IMR-90 (cell line): ENCODE measurements at places on chromosomes 5 and 9. TPM values are rescaled to one million over a fixed set of nuclear protein-coding genes. Genes with fewer than 3 reads are reported as not detected.

The CDH18 gene
- 0.83 and 1.1 TPM in 2 replicates for total RNA-seq

The TRPM6 gene
- under 0.01 TPM in 2 replicates for total RNA-seq

The PCDHGA7 gene
- total RNA-seq = 3.3 and 3.4 TPM in 2 replicates

The SLC34A1 gene
- not detected in 2 replicates for total RNA-seq

The SPATA31D1 gene
- total RNA-seq = not detected in 2 replicates

The PCDHAC1 gene
- total RNA-seq = under 0.01 TPM in 1 of 2 replicates, not detected in the other

DNA sequence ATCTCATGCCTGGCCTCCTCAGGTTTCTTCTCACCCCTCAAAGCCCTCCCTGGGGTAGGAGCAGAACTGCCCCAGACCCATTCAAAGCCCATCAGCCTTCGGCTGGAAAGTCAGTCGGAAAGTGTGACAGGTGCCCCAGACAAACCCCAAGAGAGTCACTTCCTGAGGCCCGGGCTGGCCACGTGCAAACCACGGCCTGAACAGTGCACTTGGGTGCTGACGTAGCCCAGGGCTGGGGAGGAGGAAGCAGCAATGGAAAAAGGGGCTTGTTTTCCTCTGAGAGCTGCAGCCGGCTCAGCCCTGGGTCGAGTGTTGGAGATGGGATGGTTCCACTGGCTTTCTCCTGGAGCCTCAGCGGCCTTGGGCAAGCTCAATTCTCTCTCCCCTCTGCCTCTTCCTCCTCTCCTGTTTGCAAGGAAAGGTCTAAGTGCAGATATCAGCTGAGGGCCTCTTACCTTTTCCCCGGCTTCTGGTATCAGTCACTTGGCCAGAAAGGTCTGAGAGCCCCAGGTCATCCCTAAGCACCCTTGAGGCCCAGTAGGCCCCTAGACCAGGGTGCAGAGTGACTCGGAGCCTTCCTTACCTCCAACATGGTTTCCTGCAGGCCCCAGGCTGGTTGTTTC, 5.9 kb upstream of the EGR1 start:
- no peak overlapping the region for H3K27ac ChIP-seq
- H3K4me1 ChIP-seq = peaks cover 2% of the 10 kb centered on the region; the same call in 1 of the 2 replicates
- DNase-seq = no peak

- DNase-seq = no peak
- peaks cover 6% of the 10 kb centered on the region for H3K36me3 ChIP-seq
- no peak overlapping the region for H3K4me3 ChIP-seq
- no peak overlapping the region for H3K27ac ChIP-seq
- H3K27me3 ChIP-seq = no peaks in the 10 kb centered on the region
Measured at GRCh38 chr5:132310141-132310834, 16.1 kb downstream of the SLC22A4 start.

GRCh38 chr9:117494401-117495090, 79.7 kb upstream of the ASTN2 start:
- no peak overlapping the region for H3K4me3 ChIP-seq
- no peaks in the 10 kb centered on the region for H3K4me1 ChIP-seq
- DNase-seq = no peak
- no peak overlapping the region for H3K27ac ChIP-seq
- H3K36me3 ChIP-seq = no peaks in the 10 kb centered on the region

GRCh38 chr9:130042406-130042884, 544 bp downstream of the FNBP1 start:
- peak overlapping the region; percentile 55 for H3K4me3 ChIP-seq
- no peaks in the 10 kb centered on the region for H3K36me3 ChIP-seq
- no peaks in the 10 kb centered on the region for H3K27me3 ChIP-seq
- peak overlapping the region; percentile 75 for H3K27ac ChIP-seq

DNA sequence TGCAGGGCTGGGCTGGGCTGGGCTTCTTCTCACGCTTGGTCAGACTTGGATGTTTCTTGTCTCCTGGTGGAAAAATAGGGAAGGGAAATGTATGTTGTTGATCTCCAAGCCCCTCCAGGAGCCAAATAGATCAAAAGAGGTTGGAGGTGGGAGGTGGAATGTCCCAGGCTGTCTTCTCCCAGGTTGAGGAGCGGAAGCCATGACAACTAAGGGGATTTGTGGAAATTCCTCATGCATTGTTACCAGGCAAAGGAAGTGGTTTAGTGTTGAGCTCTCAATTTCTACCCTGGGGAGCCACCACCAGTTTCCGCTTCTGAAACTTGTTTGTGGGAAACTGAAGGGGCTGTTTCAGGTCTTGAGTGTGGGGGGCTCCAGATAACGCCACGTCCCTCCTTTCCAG, 79.0 kb downstream of the SPRY4 start:
- H3K4me3 ChIP-seq = no peak overlapping the region
- peaks cover 8% of the 10 kb centered on the region for H3K4me1 ChIP-seq
- H3K27ac ChIP-seq = no peak overlapping the region; the same call in 1 of the 2 replicates
- no peaks in the 10 kb centered on the region for H3K27me3 ChIP-seq
- no peaks in the 10 kb centered on the region for H3K36me3 ChIP-seq

GRCh38 chr9:84357275-84357674, 16.7 kb upstream of the SLC28A3 start:
- H3K4me1 ChIP-seq = no peaks in the 10 kb centered on the region
- DNase-seq = no peak
- no peak overlapping the region for H3K27ac ChIP-seq
- H3K36me3 ChIP-seq = no peaks in the 10 kb centered on the region
- no peaks in the 10 kb centered on the region for H3K27me3 ChIP-seq
- H3K4me3 ChIP-seq = no peak overlapping the region

DNA sequence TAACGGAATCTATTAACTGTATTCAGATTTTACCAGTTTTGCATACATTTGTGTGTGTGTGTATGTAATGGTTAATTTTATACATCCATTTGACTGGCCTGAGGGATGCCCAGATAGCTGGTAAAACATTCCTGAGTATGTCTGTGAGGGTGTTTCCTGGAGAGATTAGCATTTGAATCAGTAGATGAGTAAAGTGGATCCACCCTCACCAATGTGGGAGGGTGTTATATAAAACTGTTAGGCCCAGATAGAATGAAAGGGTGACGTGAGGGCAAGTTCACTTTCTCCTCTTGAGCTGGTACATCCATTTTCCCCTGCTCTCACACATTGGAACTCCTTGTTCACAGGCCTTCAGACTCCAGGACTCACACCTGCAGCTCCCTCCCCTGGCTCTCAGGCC, 88.7 kb downstream of the EMB start:
- no peaks in the 10 kb centered on the region for H3K4me1 ChIP-seq
- H3K4me3 ChIP-seq = no peak overlapping the region
- no peak overlapping the region for H3K27ac ChIP-seq
- DNase-seq = no peak
- H3K36me3 ChIP-seq = no peaks in the 10 kb centered on the region
- H3K27me3 ChIP-seq = no peaks in the 10 kb centered on the region

GRCh38 chr5:136427426-136427825, 62.1 kb upstream of the TRPC7 start:
- no peak overlapping the region for H3K4me3 ChIP-seq
- no peak overlapping the region for H3K27ac ChIP-seq
- no peaks in the 10 kb centered on the region for H3K36me3 ChIP-seq
- no peak for DNase-seq
- H3K27me3 ChIP-seq = no peaks in the 10 kb centered on the region
- H3K4me1 ChIP-seq = no peaks in the 10 kb centered on the region

DNA sequence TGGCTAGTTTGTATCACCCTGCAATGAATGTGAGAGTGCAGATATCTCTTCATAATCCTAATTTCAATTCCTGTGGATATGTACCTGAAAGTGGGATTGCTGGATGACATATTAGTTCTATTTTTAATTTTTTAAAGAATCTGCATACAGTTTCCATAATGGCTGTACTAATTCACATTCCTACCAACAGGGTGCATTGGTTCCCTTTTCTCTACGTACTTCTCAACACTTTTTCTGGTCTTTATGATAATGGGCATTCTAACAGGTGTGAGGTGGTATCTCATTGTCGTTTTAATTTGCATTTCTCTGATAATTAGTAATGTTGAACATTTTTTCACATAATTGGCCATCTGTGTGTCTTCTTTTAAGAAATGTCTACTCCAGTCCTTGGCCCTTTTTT, 927.5 kb downstream of the DTWD2 start:
- DNase-seq = no peak
- H3K27me3 ChIP-seq = no peaks in the 10 kb centered on the region
- H3K36me3 ChIP-seq = no peaks in the 10 kb centered on the region

- H3K4me3 ChIP-seq = no peak overlapping the region
- no peaks in the 10 kb centered on the region for H3K36me3 ChIP-seq
- H3K4me1 ChIP-seq = peaks cover 16% of the 10 kb centered on the region
- peak; percentile 25 for DNase-seq
- H3K27ac ChIP-seq = no peak overlapping the region
- peaks cover 11% of the 10 kb centered on the region for H3K27me3 ChIP-seq
Measured at GRCh38 chr5:150164211-150164980, 2.2 kb upstream of the CDX1 start.

DNA sequence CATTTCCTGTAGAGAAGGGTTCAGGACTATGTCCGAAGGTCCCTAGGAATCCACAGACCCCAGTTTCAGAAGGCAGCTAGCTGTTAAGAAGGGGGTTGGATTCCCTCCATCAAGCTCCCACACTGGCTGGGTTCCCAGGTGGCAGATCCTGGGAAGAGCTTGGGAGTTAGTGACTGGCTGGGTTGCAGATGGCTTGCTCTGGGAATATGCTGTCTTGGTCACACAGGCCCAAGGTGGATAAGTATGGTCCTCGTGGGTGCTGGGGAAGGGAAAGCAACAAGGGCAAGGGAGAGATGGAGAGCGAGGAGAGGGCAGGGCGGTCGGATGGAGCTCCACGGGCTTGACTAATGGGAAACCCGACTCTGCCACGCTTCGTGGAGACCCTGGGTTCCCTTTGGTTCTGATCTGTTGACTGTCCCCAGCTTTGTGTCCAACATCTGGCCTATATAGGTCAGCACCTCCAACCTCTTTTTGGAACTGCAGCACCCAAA, 17.4 kb downstream of the SH3PXD2B start:
- no peak overlapping the region for H3K4me3 ChIP-seq
- no peak for DNase-seq
- H3K27me3 ChIP-seq = no peaks in the 10 kb centered on the region
- peaks cover 18% of the 10 kb centered on the region for H3K4me1 ChIP-seq
- no peak overlapping the region for H3K27ac ChIP-seq
- peaks cover 22% of the 10 kb centered on the region for H3K36me3 ChIP-seq
